ENCODE measurements at places on chromosomes 3 and 15.

GRCh38 chr3:107810171-107811071, 280.4 kb downstream of the CD47 start:
- no peak for DNase-seq

DNA sequence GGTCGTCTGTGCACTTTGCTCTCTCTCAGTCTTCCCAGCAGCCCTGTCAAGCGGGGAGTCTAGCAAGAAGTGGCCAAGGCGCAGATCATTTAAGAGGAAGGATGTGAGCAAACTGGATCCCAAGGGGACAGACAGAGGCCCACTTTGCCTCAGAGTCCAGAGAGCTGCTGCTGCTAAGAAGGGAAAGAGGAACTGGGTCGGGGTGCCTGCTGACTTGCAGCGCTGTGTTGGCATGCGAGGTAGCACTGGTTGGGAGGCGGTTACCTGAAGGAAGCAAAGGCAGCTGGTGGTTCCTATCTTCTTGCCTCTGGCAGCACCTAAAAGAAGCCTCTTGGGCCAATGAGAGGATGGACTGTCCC, 28.1 kb downstream of the SMAD3 start:
- no peak for DNase-seq

- DNase-seq = no peak
Measured at GRCh38 chr3:126486360-126486847, 10.7 kb upstream of the ZXDC start.

DNA sequence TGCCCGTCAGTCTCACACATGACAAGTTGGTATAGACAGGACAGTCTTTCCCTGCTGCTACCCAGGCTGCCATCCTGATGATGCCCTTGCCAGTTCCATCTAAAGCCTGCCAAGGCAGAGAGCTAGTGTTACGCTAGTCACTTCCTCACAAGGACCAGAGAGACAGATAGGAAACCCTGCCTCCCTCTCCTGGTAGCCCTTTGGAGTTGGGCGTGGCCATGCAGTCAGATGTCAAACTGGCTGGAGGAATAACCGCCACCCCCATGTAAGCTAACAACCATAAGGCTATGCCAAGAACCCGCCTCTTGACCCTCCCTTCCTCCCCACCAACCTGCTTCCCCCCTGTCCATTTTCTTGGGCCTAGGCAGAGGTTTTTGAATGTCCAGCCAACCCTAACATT, 2.8 kb downstream of the TMEM115 start:
- DNase-seq = no peak

DNA sequence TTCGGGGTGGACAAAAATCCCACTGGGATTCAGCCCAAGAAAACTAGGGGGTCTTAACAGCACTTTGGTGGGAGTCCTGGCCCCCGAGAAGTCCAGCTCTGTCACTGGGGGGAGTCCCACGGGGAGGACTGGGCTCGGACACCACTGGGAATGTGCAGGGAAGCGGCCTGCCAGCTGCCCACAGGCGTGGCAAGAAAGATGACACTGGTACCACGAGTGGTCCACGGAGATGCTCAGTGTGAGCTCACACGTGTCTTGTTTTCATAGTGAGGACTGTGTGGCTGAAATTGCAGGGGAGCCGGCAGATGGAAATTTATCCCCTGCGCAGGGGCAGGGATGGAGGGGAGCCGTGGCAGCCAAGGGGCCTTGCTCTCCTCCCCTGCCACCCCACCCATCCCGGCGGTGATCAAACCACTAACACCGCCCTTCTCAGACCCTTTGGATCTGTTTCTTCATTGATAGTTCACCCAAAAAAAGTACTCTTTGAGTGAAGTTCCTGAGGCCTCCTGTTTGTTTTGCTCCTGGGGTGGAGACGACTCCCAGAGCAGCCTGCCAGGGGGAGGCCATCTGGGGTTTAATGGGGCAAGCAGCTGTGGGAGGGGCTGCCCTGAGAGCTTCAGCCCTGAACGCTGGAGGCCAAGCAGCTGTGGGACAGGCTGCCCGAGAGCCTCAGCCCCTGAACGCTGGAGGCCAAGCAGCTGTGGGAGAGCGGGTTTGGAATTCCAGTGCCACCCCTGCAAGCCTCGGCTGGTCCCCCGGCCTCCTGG, 130.9 kb downstream of the LRRK1 start:
- no peak for DNase-seq

All from stimulated activated CD4-positive, alpha-beta T cell treated with anti-CD3 and anti-CD28 coated beads, Interleukin-12 subunit alpha, Interleukin-12 subunit beta, amount 100 ng/mL, for 24 hours (primary cell).